ENCODE measurements at places on chromosomes 7 and 10.

- DNase-seq = no peak
Observed at GRCh38 chr10:100186253-100187212, 704 bp upstream of the ERLIN1 start.

DNA sequence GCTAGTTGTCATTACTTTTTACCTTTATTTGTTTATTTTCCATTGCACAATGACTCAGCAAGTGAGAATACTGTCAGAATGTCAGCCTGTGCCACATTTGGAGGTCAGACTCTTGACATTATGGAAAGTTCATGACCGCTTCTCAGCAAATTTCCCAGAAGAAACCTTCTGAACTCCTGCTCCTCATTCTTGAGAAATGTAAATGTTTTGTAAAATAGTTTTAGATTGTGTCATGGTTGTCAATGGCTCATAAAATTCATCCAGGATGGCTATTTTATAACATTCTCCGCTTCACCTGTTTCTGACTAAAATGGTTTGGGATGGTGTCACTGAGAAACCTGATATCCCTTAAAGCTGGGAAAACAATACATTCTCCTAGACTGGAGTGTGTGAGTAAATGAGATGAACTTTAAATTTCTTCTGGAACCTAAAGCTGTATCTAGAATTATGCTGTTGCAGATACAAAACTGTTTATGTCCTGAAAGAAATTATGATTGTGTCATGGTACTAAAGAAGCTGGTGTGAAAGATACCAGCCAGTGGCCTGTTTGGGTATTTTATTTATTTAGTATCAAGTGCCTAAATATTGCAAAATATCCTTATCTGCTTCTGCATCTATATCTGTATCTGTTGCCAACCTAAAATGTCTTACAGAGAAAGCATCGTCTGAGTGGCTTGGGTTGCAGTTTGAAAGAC, 671.7 kb downstream of the GATA3 start:
- no peak for DNase-seq

GRCh38 chr7:155278921-155279320, 18.8 kb upstream of the INSIG1 start:
- DNase-seq = no peak

- DNase-seq = no peak
Observed at GRCh38 chr7:47180516-47180826, 401.4 kb downstream of the TNS3 start.

DNA sequence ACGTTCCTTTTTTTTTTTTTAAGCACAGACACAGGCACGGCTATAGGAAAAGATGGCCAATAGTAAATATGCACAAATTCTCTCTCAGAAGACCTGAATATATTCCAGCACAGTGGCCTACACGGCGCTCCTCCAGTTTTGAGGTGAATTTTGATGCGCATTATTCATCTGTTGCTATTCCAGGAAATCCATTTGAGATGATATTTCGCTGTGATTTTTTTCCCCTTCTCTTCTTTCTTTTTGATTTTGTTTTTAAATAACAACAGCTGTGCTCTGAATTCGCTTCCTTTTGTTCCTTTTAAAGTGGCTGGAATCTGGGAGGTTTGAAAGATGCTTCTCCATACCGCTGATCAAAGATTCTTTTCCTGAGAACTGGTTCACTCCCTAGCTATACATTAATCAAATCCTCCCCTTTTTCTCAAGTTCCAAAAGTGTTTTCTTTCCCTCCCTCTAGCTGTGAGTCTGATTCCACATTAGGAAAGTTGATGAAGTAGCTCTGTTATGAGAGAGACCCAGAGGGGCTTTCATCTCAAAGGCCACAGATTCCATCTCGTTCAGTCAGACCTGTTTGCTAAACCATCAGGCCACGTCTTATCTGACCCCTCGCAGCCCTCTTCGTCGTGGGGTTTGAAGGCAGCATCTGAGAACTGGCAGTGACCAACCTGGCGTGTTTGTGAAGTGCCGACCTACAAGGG, 602.7 kb upstream of the NRP1 start:
- DNase-seq = no peak

DNA sequence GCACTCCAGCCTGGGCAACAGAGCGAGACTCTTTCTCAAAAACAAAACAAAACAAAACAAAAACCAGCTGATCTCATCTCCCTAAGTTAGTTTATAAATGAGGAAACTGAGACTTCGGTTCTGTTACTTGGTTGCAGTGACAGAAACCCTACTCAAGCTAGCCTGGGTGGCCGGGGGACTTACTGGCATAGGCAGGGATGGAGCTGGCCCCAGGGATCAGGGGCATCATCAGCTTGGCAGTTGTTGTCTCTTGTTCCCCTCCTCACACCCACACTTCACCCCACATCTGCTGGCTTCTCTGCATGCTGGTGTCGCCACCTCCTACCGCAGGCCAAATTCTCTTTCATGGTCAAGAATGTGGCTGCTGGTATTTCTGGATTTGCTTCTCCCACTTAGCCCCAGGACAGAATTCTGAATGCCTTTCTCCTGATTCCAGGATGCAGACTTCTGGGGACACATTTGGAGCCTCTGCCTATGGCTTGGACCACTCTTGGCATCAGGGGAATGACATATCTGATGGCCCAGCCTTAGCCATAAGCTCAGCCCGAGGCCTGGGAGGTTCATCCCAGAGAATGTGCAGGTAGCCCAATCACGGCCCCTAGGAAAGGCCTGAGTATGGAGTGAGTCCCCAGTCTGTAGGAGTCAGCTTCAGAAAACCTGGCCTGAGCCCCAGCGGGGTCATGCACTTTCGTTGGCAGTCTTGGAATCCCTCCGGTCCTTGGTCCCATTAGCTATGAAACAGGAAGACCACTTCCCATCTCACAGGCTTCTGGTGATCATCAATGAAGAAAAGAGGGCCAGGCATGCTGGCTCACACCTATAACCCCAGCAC, 41.6 kb upstream of the CTBP2 start:
- no peak for DNase-seq

- no peak for DNase-seq
Observed at GRCh38 chr10:283140-283479, 147.9 kb downstream of the ZMYND11 start.

- DNase-seq = no peak
Observed at GRCh38 chr7:265192-265997, 24.6 kb upstream of the FOXL3 start.

DNA sequence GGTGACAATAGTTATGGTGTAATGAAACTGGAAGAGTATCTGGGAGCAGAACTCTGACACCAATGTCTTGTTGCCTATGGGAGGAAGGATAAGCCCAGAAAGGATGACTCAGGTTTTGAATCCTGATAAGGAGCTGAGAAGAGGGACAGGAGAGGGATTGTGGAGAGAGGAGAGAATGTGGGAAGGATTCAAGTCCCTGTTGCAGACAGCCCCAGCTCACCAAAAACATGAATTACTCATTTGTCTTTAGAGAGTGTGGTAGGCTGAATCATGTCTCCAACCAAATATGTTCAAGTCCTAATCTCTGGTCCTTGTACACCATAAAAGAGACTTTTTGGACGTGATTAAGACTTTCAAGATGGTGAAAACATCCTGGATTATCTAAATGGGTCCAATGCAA, 206.9 kb upstream of the PHYHIPL start:
- no peak for DNase-seq

- no peak for DNase-seq
Observed at GRCh38 chr7:157843336-157844140, 506.7 kb downstream of the DNAJB6 start.

DNA sequence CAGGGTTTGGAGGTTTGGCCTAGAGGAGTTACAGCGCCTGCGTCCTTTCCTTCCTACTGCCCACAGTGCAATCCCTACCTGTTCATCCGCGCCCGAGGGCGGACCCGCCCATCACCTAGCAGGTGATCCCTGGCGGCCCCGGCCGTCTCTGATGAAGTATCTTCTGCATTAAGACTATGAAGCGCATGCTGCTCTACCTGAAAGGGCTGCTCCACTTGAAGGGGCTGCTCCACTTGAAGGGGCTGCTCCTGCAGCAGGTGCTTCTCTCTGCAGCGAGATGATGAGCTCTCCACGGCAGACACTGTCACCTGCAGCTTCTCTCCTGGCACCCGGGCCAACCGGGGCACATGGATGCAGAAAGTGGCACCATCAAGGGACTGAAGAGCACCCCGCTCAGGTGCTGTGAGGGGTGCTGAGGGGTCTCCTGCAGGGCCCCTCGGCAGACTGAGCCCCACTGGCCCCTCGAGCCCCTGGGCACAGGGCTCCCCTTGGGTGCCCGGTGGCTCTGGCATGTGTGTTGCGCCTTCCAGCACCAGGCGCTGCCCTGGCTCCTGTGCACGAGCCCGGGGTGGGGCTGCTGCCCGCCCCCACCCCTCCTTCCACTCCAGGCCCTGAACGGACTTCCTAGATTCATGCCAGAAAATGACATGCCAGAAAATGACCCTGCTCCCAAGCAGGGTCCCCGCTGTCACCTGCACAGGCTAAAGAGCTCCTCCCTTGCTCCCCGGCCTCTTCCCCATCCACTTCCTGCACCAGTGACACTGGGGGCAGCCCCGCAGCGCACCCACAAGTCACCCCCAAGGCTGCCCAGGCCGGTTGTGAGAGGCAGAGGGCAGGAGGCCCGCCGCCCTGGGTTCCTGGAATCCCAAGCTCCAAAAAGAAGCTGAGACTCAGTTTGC, 29.4 kb downstream of the WDR86 start:
- no peak for DNase-seq

- DNase-seq = no peak
Observed at GRCh38 chr10:12327074-12327473, 22.3 kb upstream of the CAMK1D start.

DNA sequence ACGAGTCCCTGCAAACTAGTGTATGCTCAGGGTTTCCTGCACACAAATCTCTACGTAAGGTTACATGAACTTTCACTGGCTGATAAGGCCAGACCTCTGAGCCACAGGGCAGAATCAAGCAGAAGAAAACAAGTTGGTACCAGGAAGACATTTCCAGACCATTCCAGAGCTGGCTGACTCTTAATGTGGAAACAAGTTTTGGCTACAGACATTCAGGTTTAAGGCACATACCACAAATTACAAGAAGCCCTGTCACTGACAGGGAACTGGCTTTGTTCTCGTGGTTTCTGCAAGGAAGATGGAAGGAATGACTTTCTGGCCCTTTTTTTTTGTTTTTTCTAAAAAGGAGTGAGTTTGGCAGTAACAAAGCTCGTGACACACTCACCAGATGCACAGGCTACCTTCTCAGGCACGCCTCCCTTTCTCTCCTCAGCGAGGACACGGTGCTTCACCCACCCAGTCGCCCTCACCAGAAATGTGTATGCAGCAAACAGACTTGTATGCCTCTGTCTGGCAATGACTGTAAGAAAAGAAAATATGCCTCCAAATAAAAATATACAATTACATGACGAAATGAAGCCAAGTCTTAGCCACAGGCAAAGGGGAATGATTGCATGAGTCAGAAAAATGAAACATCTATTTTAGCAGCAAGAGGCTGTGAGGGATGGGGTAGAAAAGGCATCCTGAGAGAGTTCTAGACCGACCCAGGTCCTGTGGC, 22.6 kb downstream of the PLAC9 start:
- DNase-seq = no peak

GRCh38 chr7:24039991-24040624, 243.9 kb upstream of the NPY start:
- DNase-seq = no peak

DNA sequence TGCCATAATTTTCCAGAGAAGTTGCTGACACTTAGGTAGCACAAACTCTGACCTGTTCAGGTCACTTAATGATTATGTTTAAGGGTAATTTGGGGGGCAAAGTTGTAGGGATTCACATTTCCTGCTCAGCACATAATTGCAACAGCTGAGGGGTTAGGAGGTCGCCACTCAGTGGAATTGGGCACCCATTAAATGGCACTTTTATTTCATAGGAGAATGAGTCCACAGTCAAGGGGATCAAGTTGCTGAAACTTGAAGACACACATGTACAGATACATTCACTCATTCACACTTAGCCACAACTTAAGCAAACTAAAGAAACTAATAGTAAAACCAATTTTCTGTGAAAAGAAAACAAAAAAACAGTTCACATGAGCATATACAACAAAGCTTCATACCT, 1.5 kb downstream of the PCDH15 start:
- no peak for DNase-seq

GRCh38 chr7:107697321-107698049, 36.9 kb downstream of the SLC26A4 start:
- no peak for DNase-seq

- no peak for DNase-seq
Observed at GRCh38 chr7:23242321-23242720, 4.3 kb upstream of the GPNMB start.

GRCh38 chr10:86899670-86900276, 57.6 kb downstream of the MMRN2 start:
- DNase-seq = no peak

- DNase-seq = no peak
Observed at GRCh38 chr7:40682696-40683095, 547.9 kb downstream of the SUGCT start.

DNA sequence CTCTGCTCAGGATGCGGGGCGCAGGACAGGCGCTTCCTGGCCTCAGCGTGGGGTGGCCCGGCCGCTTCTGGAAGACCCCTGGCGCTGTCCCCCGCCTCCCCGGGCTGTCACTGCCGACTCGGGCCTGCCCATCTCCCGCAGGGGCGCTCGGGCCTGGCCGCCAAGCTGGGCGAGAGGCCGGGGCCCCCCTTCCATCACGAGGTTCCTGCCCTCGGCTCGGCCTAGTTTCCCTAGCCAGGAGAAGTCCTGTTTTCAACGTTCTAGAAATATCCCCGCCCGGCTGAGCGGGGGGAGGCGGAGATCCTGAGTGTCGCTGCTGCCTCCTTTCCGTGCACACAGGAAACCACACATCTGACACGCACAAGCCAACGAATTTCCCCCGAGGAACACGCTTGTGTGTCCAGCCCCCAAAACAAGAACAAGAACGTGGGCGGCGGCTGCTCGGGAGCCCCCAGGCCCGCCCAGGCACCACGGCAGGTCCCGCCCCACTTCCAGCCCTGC, 33.7 kb downstream of the AP5Z1 start:
- DNase-seq = no peak

GRCh38 chr10:121449482-121449924, 148.7 kb downstream of the FGFR2 start:
- no peak for DNase-seq

GRCh38 chr10:114504769-114505579, 100.7 kb upstream of the AFAP1L2 start:
- DNase-seq = no peak

GRCh38 chr10:18290651-18291313, 150.6 kb downstream of the CACNB2 start:
- no peak for DNase-seq

- DNase-seq = no peak
Observed at GRCh38 chr7:44329081-44329480, 3.7 kb upstream of the CAMK2B start.

- no peak for DNase-seq
Observed at GRCh38 chr7:157194948-157195347, 56.2 kb downstream of the UBE3C start.

DNA sequence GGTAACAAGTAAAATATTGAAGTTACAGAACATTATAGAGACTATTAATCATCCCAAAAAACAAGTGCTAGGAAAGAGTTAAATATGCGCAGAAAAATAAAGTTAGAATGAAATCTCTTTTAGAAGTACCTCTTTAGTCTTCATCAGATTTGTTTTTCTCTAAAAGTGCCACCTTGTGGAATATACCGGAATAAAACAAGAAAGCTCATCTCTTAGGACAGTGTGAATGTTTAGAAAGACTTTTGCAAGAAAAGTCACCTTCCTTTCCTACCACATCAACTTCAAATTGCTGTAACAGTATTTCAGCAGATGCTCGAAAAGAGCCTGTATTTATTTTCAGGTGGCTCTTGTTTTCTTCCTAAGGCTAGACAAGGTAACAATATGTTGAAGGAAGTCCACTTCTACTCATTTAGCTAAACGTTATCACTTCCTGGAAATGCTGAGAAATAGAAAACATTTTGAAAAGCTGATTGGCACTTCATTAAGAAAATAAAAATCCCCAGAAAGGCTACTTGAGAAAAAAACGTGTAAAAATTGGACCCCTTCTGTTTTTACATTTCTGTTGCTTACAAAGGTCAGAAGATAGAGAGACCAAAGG, 19.8 kb upstream of the FAM133B start:
- no peak for DNase-seq

Data from activated effector memory CD4-positive, alpha-beta T cell treated with Interleukin-2 at 50 U/mL for 16 hours (primary cell).